ENCODE measurements at places on chromosomes 1 and 21. TPM values are rescaled to one million over a fixed set of nuclear protein-coding genes. Genes with fewer than 3 reads are reported as not detected.

LSS gene
- 157 TPM for total RNA-seq

ITPKB gene
- total RNA-seq: 144 TPM

TEDDM1 gene
- not detected for total RNA-seq

ZNF697 gene
- total RNA-seq: 13.3 TPM

SMYD2 gene
- total RNA-seq: 44.1 TPM

SGIP1 gene
- total RNA-seq: 32.8 TPM

SELL gene
- total RNA-seq: 0.82 TPM

TNFRSF8 gene
- 1.9 TPM for total RNA-seq

LCE6A gene
- not detected for total RNA-seq

TRIM45 gene
- total RNA-seq: 7.0 TPM

CHRM3 gene
- 41.7 TPM for total RNA-seq

KCNC4 gene
- total RNA-seq: 37.4 TPM

All from endothelial cell (in vitro differentiated cells).